ENCODE measurements at places on chromosomes 4 and X.
A peak's percentile ranks its signal among the peaks of the same experiment; 100 is the strongest.

DNA sequence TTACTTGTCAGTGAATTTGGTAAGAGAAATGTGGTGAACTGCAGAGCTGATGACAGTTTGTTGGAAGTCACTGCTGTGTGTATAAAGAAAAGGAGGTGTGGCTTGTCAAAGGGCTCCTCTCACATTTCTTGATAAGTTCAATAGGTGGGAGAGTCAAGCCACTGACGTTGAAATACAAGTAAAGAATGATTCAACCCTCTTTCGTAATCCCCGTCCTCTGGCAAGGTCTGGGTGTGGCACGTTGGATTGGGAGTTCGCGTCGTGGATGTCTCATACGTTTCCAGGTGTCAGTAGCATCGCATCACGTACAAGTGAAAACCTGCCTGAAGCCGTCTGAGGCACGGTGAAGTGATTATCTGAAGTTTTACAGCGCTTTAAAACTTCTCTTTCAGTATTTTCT is 76.4 kb downstream of the EGF start:
- DNase-seq, result no peak

DNA sequence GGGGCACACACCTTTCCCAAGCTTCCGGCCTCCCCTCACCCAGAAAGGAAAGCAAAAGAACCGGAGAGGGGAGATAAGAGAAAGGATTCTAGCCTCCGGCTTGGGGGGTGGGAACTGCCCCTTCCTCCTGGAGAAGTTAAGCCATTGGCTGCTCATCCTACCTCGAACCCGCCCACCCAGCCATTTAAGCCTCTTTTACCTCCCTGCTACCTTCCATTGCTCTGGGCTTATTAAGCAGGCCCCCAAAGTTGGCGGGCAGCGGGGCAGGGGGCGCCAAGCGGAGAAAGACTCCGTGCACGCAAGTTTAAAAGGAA is 2.3 kb downstream of the MAML3 start:
- DNase-seq, result peak; percentile 77

DNA sequence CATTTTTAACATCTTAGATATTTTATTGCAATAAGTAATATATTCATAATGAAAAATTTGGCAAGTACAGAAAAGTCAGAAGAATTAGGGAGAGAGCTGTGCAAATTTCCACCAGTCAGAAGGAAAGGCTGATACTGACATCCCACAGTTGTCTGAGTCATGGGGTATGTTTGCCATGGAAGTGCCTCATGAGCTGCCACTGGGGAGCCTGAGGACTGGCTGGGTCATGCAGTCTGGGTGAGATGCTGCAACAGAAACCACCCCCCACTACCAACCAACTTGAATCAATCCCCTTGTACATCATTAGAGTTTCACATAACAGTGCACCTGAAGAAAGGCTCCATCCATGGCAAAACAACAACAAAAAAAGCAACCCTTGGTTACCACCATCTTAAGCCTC is 45.2 kb upstream of the ENPP6 start:
- no peak for DNase-seq

- DNase-seq, result no peak
Observed at GRCh38 chrX:69109706-69110105, 55.5 kb downstream of the PJA1 start.

GRCh38 chrX:129665916-129666644 is 11.3 kb upstream of the APLN start:
- DNase-seq, result no peak

Data from activated naive CD4-positive, alpha-beta T cell treated with anti-CD3 and anti-CD28 coated beads, Interleukin-2, amount 10 ng/mL, durations not matched to agents 7 days and 5 days (primary cell).